ENCODE measurements at places on chromosomes 4 and X.
A peak's percentile ranks its signal among the peaks of the same experiment; 100 is the strongest.

GRCh38 chr4:150743564-150744342, 161.8 kb downstream of the MAB21L2 start:
- DNase-seq: no peak

DNA sequence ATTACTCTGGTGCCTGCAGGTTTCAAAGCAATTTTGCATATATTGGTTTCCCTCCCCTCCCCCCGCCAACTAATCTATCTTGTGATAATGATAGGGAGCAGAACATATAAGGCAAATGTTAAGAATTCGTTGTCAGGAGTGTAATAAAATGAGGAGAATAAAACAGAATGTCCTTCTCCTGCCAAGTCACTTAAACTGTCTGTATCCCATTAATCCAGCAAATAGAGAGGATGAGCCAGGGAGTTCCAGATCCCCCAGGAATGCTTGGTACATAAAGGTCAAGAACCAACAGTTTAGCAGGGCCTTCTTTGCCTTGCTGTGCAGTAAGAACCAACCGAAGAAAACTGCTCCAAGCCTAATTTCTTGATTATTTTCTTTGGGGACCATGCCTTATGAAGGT, 141.4 kb downstream of the AMELX start:
- DNase-seq: no peak

- no peak for DNase-seq
Observed at GRCh38 chr4:88257726-88258125, 26.6 kb downstream of the PPM1K start.

DNA sequence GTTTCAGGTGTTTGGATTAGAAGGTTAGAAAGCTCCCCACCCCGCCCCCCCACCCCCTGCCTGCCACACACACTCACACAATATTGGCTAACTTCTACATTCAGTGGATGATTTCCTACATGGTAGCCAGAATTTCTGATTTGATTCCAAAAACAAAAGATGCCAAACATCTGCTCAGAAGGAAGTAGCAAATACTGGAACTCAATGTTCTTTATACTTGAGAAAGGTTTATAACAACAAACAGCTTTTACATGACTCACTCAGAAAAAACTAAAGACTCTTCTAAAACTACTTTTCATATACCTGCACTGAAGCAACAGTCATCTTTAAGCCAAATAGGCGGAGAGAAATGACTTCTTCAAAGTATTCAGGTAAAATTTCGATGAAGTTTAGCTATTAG, 750.5 kb upstream of the POU3F4 start:
- DNase-seq: no peak

DNA sequence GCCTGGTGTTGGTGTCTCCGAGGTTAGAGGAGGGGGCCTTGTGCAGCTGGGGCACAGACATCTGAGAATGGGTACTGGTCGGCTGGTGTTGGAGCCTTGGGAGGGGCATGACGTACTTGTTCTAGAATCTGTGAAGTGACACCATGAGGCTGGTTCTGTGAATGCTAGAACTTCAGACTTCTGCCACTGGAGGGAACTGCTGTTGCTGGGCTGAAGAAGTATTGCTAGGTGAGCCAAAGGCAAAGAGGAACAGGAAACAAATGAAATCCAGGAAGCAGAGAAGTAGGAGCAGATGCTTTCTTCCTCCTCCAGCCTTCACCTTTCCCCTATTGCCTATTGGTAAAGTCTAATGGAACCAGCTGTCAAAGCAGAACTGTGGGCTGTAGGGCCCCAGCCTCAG, 120.9 kb upstream of the DDIT4L start:
- no peak for DNase-seq

DNA sequence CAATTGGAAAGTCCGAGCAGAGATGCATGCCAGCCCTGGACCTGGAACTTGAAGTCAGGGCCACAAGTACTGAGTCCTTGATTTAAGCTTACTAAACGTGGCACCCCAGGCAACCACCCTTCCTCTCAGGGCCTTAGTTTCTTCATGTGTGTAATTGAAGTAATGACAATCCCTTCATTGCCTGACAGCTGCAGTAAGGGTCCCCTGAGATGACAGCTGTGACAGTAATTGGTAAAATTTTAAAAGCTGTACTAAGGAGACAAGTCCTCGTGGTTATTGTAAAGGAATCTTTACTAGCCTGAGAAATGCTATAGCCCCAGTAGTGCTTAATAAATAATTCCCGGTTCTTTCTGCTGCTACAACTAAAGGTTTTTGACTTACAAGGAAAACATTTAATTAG, 175.1 kb upstream of the RADX start:
- DNase-seq: no peak

- DNase-seq: no peak
Observed at GRCh38 chr4:139443661-139444060, 10.3 kb upstream of the RAB33B start.

DNA sequence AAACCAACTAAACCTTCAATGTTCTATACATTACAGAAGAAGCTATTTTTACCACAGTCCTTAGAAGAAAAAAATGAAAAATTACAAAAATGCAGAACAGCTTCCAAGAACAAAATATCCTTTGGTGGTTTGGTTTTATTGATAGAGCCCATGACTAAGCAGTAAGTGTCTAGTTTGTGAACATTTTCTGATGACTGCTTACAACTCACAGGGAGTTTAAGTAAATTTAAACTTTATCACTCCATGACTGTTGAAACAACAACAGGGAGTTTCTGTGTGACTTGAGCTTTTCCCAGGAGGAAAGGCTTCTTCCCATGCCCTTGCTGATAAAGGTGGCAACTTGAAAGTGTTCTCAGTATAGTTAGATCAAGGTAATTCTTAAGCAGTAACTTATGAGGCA, 2.9 kb downstream of the PF4 start:
- no peak for DNase-seq

- DNase-seq: no peak
Observed at GRCh38 chr4:42925921-42926320, 33.4 kb downstream of the GRXCR1 start.

DNA sequence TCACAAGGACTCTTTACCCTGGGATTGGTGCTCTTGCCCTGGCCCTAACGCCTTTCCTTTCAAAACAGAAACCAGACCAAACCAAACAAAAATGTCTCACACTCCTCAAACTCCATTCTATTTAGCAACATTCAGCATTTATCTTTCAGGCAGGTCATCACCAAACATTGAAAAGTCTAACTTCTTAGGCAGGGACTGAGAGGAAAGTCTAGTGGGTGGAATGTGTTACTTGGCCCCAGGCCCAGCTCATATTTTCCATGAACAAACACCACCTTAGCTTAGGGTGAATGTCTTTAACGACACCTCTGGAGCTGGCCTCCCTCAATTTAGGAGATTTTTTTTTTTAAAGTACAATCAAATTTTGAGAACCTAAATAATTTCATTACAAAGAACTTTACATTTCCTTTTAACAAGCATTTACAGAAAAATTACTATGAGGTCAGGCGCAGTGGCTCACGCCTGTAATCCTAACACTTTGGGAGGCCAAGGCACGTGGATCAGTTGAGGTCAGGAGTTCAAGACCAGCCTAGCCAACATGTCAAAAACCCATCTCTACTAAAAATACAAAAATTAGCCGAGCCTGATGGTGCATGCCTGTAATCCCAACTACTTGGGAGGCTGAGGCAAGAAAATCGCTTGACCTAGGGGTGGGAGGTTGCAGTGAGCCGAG, 10.2 kb upstream of the N4BP2 start:
- DNase-seq: peak; percentile 39

DNA sequence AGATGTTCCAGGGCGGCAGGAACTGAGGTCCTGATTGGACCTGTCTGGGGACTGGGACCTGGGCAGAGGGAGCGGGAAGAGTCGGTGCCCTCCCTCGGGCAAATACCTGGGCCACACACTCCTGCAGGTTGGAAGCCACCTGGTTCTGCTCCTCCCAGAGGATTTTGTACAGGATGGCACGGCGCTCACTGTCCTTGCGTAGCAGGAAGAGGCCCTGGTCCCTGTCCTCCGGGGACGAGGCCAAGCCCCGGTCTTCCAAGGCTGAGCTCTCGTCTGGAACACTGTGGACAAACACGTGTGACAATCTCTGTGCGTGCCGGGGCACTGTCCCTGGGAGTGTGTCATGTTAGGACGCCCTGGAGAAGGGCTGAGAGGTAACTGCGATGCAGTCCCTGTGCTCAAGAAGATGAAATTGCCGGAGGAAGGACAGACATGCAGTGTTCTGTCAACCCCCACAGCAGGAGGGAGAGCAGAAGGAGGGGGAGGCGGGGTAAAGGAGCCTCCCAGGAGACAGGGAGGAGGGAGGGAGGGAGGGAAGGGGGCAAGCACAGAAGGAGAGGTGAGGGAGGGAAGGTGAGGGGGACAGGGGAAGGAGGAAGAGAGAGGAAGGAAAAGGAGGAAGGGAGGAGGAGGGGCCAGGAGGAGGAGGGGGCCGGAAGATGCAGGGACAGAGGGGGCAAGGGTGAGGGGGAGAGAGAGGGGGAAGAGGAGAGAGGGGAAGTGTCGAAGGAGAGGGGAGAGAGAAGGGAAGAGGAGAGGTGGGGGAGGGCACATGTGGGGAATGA, 29.0 kb downstream of the PDHA1 start:
- peak; percentile 11 for DNase-seq

DNA sequence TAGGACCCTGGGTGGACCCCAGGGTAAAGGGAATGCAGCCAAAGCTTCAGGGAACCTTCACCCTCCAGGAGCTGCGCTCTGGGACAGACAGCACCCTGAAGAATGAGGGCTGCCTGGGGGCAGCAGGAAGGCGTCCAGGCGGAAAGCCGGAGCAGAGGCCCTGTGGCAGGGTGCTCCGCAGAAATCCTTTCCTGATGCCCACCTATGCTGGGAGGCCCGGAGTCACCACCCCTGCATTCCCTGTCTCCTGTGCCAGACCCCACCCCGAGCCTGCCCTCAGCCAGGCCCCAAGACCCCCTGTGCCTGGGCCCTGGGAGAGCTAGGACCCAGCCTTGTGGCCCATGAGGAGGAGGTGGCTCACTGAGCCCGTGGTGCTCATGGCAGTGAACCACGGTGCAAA, 1.3 kb upstream of the DGKQ start:
- DNase-seq: no peak

GRCh38 chr4:178414881-178415446, 972.7 kb upstream of the AGA start:
- DNase-seq: no peak
